ENCODE measurements at places on chromosomes 2 and 18.
A peak's percentile ranks its signal among the peaks of the same experiment; 100 is the strongest.

- DNase-seq = no peak
Measured at GRCh38 chr2:237497838-237498186, 10.8 kb downstream of the MLPH start.

DNA sequence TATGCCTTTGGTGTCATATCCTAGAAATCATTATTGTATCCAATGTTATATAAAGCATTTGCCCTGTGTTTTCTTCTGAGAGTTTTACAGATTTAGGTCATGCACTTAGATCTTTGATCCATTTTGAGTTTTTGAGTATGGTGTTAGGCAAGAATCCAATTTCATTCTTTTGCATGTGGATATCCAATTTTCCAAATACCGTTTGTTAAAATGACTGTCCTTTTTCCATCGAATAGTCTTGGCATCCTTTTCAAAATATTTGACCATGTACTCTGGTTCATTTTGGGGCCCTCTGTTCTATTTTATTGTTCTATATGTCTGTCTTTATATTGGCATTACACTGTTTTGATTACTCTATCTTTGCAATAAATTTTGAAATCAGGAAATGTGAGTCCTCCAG, 23.8 kb upstream of the KCNJ13 start:
- DNase-seq = no peak

GRCh38 chr2:86772611-86773010, 18.1 kb downstream of the CD8A start:
- no peak for DNase-seq

GRCh38 chr2:190655570-190655969, 6.7 kb downstream of the NAB1 start:
- no peak for DNase-seq

GRCh38 chr2:232521959-232522622, 1.9 kb downstream of the PRSS56 start:
- peak; percentile 68 for DNase-seq

GRCh38 chr2:110215566-110216158, 3.3 kb upstream of the MTLN start:
- DNase-seq = no peak

DNA sequence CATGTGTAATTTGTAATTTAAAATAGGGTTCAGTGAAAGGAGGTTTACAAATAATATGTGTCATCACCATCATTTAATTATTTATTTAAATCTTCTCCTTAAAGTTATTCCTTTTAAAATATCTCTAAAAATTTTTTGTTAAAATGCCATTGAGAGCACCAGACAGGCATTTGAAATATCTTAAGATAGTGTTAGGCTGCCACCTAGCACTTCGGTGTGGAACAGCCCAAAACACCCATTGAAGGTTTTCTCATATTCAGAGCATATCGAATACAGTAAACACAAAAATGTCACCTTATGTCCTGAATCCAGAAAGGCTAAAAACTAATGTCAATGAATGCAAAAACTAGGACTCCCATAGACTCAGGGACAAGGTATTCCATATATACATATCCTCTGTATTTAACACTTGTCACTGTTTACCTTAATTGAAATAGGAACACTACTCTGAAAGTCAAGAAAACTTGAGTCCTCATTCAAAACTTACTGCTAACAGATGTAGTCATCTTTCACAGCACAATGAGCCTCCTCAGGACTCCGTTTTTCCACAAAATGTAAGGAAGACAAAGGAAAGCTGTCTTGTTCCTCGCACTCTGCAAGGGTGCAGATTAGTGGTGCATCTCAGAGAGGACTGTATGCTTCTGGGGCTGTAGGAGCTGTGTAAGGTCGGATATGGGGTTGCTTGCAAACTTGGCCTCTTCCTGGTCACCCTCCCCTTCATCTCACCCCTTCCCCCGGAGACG, 329.5 kb downstream of the PAX3 start:
- no peak for DNase-seq

GRCh38 chr2:23793476-23793875, 133.4 kb downstream of the ATAD2B start:
- DNase-seq = no peak

DNA sequence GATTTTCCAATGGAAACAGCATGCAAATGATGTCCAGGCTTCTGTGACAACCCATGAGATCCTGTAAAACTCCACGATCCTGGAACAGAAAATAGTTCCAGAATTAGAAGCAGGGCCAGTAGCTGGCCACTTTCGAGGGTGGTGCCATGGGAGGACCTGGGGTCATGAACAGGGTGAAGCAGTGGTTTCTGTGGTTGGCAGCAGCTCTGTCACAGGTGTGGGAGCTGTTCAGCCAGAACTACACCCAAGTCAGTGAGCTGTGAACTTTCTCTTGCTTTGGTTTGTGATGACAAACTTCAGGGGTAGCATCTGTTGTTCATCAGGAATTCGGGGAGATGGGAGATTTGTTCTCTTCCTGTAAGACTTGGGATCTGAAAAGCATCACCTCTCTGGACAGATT, 314.4 kb upstream of the NT5C1B start:
- DNase-seq = no peak

DNA sequence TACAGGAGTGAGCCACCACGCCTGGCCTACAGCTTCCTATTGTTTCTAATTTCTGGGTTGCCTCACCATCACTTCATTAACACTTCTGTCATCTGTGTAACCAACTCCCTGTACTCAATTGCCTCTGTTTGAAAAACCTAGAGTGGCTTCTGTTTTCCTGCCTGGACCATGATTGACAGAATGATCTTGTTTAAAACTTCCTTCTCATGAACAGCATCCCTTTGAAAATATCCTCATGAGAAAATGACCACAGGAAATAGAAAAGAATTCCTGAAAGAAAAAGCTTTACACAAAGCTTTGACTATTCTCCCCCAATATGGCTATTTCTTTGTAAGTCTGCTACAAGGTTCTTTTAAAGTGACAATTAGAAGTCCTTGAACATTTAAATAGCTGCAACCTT, 672.3 kb downstream of the ARHGAP15 start:
- DNase-seq = no peak

DNA sequence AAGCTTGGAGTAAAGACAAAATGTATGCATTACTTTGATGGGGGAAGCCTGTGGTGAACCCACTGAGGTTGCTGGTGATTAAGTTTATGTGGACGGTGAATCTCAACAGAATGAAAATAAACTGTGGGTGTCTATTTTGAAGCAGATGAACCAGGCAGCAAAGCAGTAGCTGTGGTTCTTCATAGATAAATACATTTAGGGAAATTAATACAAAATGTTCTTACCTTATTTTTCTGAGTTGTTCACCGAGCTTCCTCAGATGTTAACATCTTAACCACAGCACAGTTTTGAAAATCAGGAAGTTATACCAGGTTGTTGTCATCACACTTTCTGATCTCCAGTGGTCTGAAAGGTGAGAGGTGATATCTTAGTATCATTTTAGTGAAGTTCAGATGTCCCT, 53.9 kb downstream of the NCK2 start:
- DNase-seq = no peak

DNA sequence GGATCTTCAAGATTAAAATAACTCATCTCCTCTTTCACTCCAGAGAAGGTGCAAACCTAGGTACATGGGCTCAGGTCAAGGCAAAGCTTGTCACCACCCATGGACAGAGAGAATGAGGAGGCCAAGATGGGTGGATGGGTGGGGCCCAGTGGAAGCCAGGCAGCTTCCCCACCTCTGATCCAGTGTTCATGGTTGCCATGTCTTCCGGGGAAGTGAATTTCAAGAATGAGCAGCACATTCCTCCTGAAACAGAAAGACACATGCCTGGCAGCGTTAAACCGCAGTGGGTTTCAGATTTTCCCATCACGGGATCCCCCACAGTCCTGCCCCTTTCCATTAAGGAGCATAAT, 301.7 kb downstream of the EIPR1 start:
- DNase-seq = no peak

DNA sequence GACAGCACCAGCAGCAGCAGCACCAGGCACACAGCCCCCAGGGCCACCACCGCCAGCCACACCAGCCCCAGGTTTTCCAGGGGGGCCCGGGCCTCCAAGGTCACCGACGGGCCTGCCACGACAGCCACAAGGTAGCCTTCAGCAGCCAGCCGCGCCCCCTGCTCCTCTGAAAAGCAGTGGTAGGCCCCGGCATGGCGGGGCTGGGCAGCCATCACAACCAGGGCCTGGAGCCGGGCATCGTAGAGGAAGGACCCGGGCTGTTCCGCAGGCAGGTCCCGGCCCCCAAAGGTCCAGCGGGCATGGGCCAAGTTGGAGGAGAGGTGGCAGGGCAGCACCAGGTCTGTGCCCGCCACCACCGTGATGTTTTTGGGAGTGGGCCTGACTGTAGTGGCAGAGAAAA, 3.3 kb upstream of the ANKRD39 start:
- no peak for DNase-seq

GRCh38 chr2:108986916-108987510, 2.0 kb downstream of the EDAR start:
- no peak for DNase-seq

GRCh38 chr18:31176531-31176930, 13.9 kb upstream of the DSC1 start:
- no peak for DNase-seq

- DNase-seq = no peak
Measured at GRCh38 chr18:10072671-10073175, 158.9 kb downstream of the VAPA start.

DNA sequence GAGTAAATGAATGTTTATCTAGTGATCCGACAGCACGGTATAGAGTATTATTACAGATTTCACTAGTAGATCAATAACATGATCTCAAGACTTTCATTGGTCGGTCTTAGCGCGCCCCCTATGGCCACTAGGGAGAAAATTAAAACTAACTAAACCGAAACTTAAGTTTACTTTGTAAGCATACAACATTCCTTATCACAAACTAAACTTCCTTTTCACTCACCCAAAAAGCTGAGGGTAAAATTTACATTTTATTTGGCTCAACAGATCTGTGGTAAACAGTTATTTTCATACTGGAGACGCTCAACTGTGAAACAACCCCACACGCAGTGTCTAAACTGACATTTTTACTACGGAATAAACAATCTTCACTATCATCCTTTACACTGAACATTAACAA, 215.6 kb upstream of the MAP2 start:
- no peak for DNase-seq

DNA sequence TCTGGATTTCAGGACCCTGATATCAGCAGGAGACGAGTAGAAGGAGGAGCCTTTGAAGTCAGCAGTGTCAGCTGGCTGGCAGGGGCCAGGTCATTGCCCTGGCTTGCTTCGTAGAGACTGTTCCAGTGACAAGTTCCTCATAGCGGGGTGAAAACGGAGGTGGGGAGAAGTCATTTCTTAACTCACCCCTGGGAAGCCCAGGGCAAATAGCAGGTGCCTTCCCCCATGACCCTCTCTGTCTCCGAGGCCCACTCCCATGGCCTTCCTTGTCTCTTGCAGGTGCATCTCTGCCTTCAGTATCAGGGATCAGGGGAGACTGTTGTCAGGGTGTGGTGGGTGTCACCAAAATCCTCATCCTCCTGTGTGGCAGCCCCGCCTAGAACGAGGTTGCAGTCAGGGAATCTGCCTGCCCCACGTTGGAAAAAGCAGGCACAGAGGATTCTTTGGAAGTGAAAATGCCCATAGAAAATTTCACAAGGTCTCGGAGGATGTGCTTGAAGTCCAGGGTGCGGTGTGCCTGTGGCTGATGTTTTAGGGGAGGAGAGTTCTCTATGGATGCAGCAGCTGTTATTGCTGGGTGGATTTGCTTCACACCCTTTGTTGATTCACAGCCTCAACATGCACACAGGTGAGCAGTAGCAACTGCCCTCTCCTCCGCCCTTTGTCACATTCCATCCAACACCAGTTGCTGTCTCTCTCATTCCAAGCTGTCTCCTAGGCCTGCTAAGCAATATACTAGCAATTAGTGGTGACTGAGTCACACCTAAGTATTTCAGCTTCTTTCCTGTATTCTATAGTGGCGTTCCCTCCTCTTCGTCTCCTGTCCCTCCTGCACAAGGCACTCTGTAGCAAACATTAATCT, 142.6 kb upstream of the FHL2 start:
- no peak for DNase-seq

- DNase-seq = no peak
Measured at GRCh38 chr2:8234757-8235374, 447.0 kb upstream of the ID2 start.

GRCh38 chr18:32310101-32310500, 120.3 kb downstream of the MEP1B start:
- DNase-seq = no peak

GRCh38 chr2:190435031-190435670, 27.0 kb downstream of the MFSD6 start:
- DNase-seq = no peak

DNA sequence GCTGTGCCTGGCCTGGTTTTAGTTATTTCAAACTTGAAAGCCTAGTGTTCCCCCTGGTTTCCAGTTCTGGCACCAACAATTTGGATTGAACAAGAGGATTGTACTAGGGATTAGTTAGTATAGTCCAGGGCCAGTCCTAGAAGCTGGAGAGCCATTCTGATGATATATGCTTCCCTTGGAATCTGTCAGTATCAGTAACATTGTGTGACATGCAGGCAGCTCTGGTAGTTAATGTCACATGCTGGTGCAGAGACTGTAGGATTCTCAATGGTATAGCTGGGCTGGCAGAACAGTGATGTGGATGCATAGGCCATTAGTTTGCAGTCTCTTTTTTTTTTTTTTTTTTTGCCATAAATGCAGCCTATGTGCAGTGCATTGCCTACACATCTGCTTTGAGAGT, 3.6 kb downstream of the MGAT5 start:
- no peak for DNase-seq

DNA sequence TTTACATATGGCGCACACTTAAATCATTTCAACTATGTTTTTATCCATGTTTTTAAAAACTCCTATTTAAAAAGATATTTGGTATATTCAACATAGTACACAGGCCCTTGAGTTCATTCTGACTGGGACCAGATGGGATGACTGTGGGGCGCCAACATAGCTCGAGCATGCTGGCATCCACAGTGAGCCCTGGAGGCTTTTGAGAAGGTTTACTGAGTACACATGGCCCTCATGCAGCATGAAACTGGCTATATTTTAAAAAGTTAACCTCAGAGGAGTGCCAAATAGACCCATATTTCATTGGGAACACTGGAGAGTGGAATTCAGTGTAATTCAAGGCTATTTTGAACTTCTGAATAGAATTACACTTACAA, 83.6 kb downstream of the CCDC85A start:
- DNase-seq = no peak

- no peak for DNase-seq
Measured at GRCh38 chr18:68740966-68741365, 26.1 kb upstream of the TMX3 start.

Measured in effector memory CD8-positive, alpha-beta T cell (primary cell).